ENCODE measurements at places on chromosomes 4 and X.

GRCh38 chr4:166169111-166169510 is 296.1 kb downstream of the TLL1 start:
- peak; percentile 23 for DNase-seq

DNA sequence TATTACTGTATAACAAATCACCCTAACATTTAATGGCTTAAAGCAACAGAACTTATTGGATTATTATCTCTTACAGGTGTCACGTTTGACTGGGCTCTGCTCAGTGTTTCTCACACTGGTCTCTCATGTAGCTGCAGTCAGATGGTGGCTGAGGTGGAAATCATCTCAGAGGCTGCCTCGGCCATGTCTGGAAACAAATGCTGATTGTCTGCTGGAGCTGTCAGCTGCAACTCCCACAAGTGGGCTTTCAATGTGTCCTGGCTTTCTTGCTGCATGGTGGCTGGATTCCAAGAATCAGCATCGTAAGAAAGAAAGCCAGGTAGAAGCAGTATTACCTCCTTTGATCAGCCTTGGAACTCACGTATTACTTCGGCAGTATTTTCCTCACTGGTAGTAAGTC is 277.6 kb downstream of the SPANXN1 start:
- no peak for DNase-seq

- DNase-seq: peak; percentile 45
These were observed at the start of gene NALF2 for GRCh38 chrX:69503782-69504625. NALF2 (plus strand) TSS chrX:69504326; CDS start chrX:69505283, 957 bp downstream.

DNA sequence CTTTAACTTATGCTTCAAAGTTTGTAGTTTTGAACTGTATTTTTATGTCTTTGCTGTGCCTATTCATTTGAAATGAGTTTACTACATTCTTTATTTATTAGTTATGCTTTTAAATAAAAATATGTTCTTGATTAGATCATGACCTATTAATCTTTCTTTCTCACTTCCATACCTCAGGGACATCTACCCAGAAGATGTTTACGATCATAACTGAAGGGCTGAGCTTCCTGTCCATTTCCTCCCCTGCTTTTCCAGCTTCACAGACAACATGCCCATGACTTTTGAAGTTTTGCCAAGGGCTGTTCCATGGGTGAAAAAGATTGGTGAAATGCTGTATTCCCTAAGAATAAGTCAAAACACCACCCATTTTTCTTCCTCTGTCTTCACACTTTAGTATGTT is 99.7 kb upstream of the DDIT4L start:
- DNase-seq: no peak

Data from mammary epithelial cell (primary cell).